Ovary (tissue), 10 donors: ENCODE measurements at places on chromosomes 11 and 22.

DNA sequence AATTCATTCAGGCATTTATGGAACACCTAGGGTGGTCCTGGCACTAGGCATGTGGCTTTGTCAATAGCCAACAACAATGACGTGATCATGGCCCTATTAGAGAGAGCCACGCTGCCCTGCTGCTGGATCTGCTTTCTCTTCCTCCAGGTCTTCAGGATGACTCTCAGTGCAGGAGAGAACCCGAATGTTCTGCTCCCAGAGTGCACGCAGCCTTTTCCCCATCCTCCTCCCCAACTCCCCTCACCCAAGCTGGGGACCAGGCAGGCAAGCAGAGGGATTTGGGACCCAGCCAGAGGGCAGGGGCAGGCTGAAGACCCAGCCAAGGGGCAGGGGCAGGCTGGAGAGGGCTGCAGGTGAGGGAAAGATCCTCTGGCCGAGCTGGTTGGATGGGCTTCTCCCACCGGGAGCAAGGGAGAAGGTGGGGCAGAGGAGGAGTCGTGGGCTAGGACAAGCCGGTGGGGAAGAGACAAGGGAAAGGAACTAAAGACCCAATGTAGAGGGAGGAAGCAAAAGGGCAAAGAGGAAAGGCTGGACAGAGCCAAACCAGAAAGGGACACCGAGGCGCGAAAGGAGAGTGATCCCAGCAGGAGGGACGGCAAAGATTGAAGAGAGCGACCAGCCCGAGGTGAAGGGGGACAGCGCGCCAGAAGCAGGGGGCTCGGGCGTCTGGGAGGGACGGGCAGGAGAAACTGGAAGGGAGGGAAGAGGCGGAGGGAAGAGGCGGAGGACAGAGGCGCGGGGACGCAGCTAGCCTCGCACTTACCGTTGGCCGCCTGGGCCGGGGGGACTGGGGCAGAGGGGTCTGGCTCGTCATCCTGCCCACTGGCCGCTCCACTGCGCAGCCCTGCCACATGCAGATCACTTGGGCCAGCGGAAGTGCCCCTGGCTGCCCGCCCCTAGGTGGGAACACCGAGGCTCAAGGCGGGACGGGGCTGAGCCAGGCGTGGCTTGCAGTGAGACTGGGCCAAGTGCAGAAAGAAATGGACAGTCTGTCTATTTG, at the start of gene KCTD14:
KCTD14 (minus strand) TSS at position 880 of the 1,000 bp plus-strand sequence; CDS start at position 853, 27 bp downstream.
- DNase-seq, result no peak

DNA sequence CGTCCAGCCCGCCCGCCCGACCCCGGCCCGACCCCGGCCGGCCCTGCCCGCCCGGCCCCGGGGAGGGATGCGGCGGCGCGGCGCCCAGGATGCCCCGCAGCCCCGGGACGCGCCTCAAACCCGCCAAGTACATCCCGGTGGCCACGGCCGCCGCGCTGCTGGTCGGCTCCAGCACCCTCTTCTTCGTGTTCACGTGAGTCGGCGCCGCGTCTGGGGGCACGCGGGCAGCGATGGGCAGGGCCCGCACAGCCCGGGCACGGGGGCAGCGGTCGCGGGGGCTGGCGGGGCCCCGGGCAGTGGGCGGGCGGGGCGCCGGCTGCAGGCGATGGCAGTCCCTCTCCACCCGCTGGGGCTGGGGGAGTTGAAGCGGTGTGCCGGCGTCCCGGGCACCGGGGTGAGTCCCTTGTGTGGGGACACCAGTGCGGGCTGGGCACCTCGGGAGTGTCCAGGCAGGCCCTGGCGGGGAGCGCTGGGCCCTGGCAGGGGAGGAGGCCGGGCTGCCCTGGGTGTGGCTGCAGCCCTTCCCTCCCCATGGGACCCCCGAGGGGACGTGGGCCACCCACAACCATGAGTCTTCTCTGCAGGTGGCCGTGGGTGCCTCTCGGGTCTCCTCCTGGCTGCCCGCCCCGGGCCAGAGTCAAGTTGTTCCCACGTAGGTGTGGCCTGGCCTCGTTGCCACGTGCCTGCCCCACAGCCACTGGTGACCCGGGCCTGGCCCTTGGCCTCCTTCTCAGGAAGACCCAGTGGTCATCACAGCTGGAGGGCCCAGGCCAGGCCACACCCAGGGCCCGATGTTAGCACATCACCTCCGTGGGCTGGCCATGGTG, 468 bp downstream of the ZDHHC8 start:
- DNase-seq, result peak; percentile 71

DNA sequence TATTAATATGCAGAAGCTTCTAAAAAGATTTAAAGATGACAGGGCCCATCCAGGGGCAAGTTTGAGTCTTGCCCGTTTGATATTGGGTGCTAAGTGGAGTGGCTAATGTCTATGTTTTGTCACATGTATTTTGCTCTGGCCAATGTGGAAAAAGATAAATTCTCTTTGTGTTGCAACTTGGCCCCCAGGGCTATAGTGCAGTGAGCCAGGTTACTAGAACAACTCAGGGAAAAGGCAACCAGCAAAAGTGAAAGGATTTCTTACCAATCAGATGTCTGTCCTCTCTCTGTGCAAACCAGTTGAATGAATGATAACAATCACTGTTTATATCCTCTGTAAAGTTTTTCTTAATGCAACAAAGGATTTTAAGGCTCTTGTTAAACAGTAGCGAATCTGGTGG, 4.6 kb upstream of the CLNS1A start:
- DNase-seq, result no peak

GRCh38 chr11:105202844-105203548, 63.4 kb upstream of the CARD18 start:
- DNase-seq, result no peak

DNA sequence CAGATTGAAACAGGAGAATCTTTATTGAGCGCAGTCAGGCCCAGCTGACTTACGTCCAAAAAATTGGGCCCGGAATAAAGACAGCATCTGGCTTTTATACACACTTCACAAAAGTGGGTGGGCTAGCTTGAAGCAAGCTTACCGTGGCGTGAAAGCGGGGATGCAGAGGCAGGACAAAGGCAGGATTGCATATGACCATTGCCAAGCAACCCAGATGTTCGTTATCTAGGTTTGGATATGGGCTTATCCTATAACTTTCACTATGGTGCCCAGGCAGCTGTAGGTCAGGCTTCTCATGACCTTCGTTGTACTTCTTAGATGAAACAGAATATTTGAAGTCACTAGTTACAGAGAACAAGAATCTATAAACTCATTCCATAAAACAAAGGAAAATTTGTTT, 1575.6 kb upstream of the RAG2 start:
- DNase-seq, result no peak

- no peak for DNase-seq
Measured at GRCh38 chr11:8040261-8040920, 40.6 kb upstream of the TUB start.

GRCh38 chr11:94169930-94170545, 41.4 kb downstream of the PANX1 start:
- no peak for DNase-seq

GRCh38 chr11:74020539-74020938, 11.7 kb upstream of the UCP3 start:
- no peak for DNase-seq

GRCh38 chr22:43337385-43337784, 5.8 kb downstream of the SCUBE1 start:
- no peak for DNase-seq

DNA sequence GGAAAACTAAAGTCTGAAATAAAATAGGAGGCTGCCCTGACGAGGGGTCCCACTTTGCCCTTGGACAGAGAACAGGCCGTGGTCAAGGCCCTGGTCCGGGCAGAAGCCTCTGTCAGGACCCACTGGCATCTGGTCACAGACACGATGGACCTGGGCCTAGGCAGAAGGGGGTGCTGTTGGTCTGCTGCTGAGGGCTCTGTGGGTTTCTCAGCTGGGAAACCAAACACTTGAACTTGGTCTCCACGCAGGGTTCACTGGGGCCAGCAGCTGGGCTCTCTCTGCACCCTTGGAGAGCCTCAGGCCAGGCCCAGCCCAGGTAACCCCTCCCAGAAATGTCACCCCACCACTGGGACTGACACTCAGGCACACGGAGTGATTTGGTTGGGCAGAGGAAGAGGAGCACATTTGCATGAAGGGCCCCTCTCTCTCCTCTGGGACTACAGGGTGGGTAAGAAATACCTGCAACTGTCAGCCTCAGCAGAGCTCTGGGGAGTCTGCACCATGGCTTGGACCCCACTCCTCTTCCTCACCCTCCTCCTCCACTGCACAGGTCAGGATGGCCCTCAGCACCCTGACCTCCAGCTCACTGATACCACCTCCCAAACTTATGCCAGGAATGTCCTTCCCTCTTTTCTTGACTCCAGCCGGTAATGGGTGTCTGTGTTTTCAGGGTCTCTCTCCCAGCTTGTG, 48.1 kb upstream of the TOP3B start:
- peak; percentile 49 for DNase-seq

DNA sequence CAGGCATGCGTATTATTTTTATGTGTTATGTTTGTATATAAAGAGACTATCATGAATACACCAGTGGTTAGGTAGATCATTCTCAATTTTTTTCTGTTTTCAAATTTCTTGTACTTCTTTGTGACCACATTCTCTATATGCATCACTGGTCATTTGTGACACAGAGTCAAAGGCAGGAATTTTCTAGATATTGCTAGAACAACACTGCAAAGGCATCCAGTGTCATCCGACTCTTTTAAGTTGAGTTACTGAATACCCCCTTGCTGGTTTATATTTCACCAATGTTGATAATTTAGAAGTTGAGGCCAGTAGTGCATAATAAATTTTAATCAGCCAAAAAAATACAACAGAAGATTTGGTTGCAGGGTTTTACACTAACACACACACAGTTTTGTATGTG, 351.8 kb downstream of the CASP12 start:
- no peak for DNase-seq
